ENCODE measurements at places on chromosomes 7 and 10.

- no peak for DNase-seq
These were observed 1022.6 kb downstream of the KCNMA1 start for GRCh38 chr10:76615049-76615448.

DNA sequence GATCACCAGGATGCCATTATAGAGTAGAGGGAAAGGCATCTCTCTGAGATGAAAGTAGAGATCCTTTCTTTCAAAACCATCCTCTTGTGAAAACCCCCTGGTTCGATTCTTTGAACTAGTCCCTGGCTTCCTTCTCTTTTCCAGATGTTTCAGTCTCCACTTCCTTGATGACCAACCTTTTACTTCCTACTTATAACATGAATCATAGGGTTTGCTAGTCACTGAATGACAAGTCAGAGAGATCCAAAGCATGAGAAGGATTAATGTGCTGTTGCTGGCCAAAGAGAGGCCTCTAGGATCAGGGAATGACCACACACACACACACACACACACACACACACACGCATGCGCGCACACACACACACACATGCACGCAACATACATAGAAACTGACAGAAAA, 161.1 kb upstream of the FRMD4A start:
- no peak for DNase-seq

DNA sequence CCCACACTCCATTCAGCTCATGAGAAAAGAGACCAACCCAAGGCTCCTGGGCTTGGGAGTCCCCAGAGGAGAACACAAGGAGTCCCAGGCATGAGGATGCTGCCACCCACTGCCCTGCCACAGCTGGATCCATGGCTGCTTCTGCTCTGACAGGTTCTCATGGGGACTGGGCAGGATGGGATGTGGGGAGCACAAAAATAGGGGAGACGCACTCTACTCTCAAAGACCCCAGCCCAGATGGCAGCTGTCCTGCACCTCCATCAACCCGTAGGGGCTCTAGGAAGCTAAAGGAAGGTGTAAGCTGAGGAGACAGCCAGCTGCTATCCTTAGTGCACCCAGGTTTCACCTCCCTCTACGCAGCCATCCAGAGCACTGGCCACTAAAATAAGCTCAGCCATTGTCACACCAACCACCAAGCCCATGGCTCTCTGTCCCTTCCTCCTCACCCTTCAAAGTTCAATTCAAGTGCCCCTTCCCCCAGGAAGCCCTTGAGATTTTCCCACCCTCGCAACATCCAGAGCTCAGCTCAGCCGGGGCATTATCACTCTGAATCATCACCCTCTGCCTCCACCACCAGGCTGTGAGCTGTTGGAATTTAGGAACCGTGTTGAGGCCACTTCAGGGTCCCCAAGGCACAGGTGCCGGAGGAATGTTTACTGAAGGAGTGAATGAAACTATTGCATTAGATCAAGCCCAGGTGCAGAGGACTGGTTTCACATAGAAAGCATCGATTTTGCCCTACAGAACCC, 142.1 kb downstream of the GRID1 start:
- no peak for DNase-seq

DNA sequence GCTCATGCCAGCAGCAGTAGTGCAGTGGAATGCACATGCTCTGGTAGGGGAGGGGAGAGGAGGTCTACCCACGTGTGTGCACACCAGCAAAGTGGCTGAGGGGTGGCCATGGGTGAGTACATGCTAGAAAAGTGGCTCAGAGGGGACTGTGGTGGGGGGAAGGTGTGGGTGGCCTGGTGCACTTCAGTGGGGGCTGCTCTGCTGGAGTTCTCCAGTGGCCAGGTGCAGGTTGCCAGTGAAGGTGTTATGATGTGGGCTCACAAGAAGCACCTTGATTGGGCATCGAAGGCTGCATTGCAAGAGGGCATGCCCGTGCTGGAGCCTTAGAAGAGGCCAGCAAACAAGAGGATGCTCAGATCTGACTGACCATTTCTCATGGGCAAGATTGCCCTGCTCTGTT, 613.6 kb upstream of the PHF14 start:
- DNase-seq: no peak

DNA sequence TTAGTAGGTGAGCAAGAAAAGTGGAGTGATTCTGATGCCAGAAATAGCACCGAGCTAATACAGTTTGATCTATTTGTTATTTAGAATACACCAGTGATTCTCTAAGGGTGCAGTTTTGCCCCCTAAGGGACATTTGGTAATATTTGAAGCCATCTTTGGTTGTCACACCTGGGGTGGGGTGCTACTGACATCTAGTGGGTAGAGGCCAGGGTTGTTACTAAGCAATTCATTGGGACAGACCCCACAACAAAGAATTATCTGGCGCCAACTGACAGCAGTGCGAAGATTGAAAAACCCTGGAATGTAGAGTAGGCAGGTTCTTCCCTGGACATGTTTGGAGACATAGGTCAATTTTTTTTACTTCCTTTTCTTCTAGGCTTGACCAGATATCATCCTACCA, 14.6 kb downstream of the PALS2 start:
- DNase-seq: peak; percentile 16

DNA sequence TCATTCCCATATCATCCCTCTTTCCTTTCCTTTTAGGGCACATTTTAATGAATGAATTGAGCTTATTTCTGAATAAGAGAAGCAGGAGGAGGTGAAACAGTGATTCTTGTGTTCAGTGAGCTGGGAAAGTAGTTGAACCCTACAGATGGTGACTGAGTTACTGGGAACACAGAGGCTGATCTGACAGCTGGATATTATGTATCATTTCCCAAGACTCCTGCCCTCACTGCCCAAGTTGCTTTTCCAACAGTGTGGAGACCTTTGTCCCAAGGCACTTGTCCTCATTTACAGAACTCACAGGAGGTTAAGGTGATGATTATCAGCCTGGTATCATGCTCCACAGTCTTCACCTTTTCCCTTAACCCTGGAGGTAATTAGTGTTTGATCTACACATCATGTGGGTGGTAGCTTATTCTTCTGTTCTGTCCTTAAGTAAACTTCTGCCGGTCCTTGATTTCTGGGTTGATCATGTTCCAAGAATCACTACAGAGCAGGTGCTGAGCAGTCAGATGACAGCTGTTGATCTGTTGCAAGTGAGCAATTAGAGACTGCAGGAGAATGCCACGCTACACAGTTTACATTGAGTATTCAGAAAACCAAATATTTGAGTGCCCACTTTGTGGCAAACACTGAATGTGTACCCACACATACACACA, 2.6 kb downstream of the PRLHR start:
- DNase-seq: no peak

GRCh38 chr10:128016423-128017060, 109.6 kb downstream of the PTPRE start:
- no peak for DNase-seq

DNA sequence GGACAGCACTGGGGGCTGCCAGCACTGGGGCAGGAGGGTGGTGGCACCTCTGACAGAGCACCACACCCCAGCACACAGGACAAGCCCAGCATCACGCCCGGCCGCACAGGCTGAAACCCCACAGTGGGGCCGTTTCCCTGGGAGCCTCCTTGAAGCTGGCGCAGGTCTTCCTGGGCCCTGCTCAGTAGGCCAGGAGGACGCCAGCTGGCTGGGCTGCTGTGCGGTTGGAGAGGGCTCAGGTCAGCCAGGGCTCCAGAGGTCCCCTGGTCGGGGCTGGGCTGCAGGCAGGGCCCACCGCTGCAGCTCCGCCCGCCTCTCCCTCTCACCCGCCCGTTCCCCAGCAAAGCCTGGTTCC, 137.3 kb downstream of the TCERG1L start:
- DNase-seq: no peak

- DNase-seq: no peak
These were observed 45.1 kb downstream of the BPGM start for GRCh38 chr7:134691546-134692343.

- DNase-seq: no peak
These were observed 212.5 kb downstream of the DGKB start for GRCh38 chr7:14690075-14690474.

DNA sequence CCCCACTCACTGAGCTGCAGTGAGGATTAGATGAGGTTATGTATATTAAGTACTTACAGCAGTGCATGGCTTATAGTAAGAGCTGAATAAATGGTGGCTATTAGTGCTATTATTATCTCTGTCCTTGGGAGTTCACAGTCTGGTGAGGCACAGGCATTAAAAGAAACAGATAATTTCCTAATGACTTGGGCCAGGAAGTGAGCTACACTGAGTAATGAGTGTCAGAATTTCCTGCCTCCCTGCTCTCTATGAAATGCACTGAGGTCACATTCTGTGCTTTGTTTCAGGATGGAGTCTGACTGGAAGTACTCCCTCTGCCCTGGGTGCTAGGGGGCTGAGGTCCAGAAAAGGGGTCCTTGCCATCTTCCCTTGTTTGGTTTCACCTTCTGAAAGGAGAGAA, 48.7 kb upstream of the LOXL4 start:
- DNase-seq: no peak

DNA sequence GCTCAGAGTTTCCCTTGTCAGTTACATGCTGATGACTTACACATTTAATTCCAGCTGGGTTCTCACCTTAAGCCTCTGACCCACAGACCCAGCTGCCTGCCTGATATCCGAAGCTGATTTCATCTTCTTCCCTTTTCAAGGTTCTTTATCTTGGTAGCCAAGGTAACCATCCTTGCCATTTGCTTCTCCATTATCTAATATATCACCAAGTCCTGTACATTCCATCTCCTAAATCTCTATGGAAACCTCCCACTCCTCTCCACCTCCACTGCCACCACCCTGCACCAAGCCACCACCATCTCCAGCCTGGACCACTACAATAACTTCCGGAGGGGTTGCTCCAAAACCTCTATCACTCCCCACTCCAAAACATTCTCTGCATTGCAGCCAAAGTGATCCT, 19.9 kb downstream of the SCRN1 start:
- no peak for DNase-seq

DNA sequence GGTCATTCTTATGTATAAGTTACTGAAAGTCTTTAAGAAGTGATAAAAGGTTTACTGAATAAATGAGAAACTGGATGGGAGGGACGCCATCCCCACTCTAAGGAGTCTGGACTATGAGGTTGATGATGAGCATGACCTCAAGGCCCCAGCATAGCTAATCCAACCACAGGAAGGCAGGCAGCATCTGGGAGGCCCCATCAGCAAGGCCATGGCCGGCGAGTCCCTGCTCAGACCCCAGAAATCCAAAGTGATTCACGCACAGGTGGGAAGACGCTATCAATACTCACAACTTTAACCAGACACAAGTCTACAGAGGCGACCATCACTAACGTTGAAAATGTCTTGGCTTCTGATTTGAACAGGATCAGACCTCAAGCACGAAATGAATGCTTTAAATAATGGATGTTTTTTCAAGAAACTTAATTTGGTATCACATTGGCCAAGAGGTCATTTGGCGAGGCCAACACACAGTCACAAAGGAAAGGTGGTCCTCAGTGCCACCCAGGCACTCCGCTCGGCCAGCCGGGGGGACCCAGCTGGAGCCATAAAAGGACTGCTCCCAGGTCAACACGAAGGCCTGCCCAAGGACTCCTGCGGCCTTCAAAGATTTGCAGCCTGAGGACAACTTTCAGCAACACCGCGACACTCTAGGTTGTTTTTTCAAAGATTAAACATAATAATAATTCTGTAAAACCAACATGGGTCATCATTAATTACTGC, 228.5 kb downstream of the PTPRN2 start:
- no peak for DNase-seq

DNA sequence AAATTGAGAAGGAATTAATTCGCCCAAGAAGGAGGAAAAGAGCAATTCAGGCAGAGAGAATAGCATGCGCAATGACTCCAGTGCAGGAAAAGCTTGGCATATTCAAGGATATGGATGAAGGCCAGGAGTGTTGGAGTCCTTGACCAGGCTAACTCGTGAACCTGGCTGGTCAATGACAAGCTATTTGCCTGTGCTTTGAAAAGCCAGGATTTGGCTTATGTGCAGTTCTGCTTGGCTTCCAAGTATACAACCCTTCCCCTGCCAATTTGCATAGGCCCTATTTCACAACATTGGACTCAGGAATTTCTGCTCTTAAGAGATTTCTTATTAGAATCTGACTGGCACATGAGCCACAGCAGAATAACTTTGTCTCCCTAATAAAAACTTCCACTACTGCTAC, 72.3 kb upstream of the SP8 start:
- DNase-seq: no peak

- DNase-seq: no peak
These were observed 35.5 kb downstream of the CAV1 start for GRCh38 chr7:116560021-116560970.

- DNase-seq: no peak
These were observed 65.8 kb upstream of the PRKAR2B start for GRCh38 chr7:106978425-106979420.

GRCh38 chr7:155803418-155804376, 8.6 kb downstream of the SHH start:
- DNase-seq: no peak

- no peak for DNase-seq
These were observed 280.5 kb downstream of the KCND2 start for GRCh38 chr7:120553491-120553890.

- DNase-seq: no peak
These were observed 11.8 kb upstream of the PNLIPRP2 start for GRCh38 chr10:116608686-116609594.

GRCh38 chr10:121452581-121452980, 145.7 kb downstream of the FGFR2 start:
- no peak for DNase-seq

DNA sequence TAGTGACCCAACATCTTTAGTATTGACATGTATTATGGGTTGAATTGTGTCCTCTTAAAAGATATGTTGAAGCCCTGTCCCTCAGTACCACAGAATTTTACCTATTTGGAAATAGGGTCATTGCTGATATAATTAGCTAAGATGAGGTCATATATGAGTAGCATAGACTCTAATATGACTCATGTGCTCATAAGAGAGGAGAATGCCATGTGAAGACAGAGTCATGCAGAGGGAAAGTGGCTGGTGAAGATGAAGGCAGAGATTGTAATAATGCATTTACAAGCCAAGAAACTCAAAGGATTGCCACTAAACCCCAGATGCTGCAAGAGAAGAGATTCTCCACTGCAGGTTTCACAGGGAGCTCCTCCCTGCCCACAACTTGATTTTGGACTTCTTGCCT, 496.4 kb downstream of the KIF20B start:
- DNase-seq: no peak

DNA sequence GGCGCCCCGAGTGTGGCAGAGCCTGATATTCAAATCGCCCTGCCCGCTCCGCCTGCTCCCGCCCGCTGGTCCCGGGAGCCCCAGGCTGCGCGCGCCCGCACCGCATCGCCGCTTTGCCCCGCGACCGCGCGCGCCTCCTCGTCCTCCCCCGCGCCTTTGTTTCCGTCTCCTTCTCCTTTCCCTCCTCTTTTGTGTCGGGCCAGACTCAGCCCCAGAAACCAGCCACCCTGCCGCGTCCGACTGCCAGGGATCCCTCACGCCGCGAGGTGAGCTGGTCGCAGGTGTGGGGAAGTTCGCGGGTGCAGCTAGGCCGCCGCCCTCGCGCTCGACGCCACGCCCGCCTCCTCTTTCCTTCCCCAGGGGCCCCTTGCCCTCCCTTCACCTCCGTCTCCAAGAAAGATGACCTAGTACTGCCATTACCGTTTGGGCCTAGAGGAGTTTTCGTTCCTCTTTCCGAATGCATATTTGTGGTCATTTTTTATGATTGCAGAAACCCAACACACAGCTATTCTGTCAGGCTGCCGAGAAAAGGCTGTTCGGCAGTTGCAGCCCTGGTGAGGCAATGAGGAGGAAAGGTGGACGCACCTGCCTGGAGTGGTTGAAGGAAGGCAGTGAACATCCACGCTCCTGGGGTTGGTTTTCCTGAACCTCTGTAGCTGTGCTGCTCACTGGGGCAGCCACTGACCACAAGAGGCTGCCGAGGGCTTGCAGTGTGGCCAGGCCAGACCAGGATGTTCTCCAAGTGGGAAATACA, 107.3 kb downstream of the SNX10 start:
- DNase-seq: peak; percentile 25

GRCh38 chr10:80279146-80279545, 10.3 kb downstream of the MAT1A start:
- no peak for DNase-seq
